ENCODE measurements at places on chromosomes 3 and 15.

DNA sequence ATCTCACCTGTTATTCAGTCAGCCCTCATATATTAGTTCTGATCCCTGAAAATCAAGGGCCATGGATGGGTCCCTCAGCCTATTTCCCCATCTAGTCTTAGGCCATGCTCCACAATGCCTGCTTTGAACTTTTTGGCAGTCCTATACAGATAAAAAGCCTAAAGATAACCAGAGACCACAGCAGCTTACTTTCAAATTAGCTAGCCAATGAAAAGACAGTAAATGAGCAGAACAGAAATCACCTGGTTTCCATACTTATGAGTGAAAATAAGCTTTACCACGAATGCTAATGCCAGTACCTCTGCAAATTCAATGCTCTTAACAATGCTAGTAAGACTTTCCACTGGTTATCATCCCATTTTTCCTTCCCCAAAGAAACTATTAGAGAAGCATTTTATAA, 141.6 kb upstream of the SPRED1 start:
- DNase-seq, result no peak

- peak; percentile 8 for DNase-seq
Observed at GRCh38 chr15:74489518-74490338, 28.8 kb upstream of the UBL7 start.

DNA sequence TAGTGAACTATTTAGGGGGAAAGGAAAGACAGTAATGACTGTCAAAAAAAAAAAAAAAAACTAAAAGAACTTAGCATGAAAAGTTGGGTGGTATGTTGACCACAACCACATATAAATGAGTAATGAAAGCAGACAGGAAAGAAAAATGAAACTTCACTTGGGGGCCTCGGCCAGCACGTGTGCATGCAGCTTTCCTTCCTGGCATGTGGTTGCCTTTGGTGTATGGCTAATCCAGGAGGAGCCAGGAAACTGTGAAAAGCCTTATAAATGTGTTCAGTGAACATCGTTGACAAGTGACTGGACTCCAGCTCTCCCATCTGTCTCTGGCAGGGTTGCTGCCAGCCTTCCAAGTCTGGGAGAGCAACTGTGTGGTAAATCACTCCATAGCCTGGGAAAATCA, 195.1 kb downstream of the DTWD1 start:
- DNase-seq, result no peak

DNA sequence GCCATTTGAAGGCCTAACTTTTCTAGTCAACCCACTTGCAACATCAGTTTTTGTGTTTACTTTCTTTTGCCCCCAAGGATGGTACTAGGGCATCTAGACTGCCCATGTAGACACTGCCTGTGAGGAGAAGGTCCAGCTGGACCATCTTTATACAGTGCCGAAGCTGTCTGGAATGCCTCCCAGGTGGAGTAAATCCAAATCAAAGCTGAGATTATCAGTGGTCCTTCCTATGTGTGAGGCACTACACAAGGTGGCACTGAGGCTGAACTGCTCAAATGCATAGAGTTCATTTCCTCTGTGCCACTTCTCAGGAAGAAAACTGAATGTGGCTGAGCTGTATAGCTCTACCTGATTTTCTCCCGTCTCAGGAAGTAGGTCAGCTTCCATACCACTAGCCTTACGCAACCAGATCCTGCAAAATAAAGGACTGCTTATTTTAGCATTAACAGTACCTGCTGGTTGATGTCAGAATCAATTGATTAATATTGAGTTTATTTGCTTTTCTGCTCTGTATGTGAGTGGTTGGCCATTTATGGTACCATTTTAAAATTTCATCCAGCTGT, 106.1 kb downstream of the GHSR start:
- DNase-seq, result no peak

DNA sequence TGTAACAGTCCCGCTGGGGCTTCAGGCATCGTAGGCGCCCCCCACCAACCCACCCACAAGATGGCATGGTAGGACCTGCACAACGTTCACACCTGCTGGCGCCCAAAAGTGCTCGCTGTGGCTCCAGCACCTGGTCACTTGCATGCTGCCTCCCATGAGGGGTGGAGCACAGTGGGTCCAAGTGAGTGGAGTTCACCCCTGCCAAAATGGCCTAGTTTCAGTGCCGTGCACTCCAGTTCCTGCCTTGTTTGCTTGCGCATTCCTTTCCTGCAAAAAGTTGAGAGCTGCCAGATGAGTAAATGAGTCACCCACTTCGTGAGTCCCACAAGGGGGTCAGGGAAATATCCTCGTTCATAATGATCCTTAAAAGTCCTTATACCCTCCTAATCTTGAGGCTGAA, 788.7 kb upstream of the DPPA4 start:
- no peak for DNase-seq
